CD4-positive, alpha-beta T cell treated with Interferon gamma for 1 hour (primary cell): ENCODE measurements at places on chromosomes 11 and 22.

- DNase-seq = no peak
Measured at GRCh38 chr11:9605742-9606141, 32.3 kb downstream of the WEE1 start.

- DNase-seq = no peak
Measured at GRCh38 chr11:117829369-117829725, 4.8 kb upstream of the FXYD2 start.

DNA sequence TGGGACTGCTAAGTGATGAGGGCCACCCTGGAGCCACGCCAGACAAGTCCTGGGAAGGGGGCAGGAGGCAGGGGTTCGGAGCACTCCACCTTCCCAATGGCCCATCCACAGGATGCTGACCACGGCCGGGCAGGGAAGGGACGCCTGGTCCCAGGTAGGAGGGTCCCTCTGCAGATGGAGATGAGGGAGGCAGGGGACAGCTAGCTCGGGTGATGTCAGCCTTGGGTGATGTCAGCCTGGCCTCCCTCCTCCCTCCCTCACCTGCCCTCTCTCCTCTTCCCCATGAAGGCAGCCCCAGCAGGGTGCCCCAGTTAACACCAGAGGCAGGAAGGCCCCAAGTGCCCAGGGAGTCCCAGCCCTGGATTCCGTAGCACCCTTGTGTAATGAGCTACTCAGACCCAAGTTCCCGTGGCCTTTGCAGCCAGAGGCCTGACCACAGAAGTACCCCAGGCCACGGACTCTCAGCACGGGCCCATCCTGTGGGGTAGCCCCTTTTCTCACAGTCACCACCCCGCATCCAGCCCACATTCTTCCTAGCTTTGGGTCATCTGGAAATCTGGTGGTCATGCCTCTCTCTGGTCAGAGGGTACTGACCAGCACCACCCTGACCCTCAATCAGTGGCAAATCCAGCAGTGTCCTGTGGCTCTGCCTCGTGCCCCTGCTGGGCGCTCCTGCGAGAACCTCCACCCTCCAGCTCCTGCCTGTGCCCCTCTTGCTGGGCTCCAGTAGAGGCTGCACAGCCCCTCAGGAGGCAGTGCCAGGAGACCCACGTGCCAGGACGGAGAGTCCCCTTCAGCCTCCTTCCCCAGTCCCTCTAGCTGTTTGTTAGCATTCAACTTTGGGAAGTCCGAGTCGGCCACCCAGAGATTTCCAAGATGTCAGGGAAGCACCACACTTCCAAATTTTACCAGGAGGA, 47.4 kb downstream of the SHANK2 start:
- DNase-seq = no peak

GRCh38 chr22:44846726-44847275, 94.4 kb downstream of the ARHGAP8 start:
- no peak for DNase-seq
